ENCODE measurements at places on chromosomes 1 and 21.

- DNase-seq = peak; percentile 81
These were observed 33.2 kb upstream of the PAX7 start for GRCh38 chr1:18597160-18598042.

- no peak for DNase-seq
These were observed 6.4 kb downstream of the PLPPR4 start for GRCh38 chr1:99270646-99271045.

GRCh38 chr1:219050822-219051125, 122.9 kb upstream of the LYPLAL1 start:
- DNase-seq = no peak

- DNase-seq = no peak
These were observed 19.9 kb downstream of the RPL5 start for GRCh38 chr1:92851729-92852128.

GRCh38 chr1:247528812-247529474, 7.3 kb downstream of the OR2C3 start:
- no peak for DNase-seq

All from GM03348 (cell line).